ENCODE measurements at places on chromosomes 4 and X.

DNA sequence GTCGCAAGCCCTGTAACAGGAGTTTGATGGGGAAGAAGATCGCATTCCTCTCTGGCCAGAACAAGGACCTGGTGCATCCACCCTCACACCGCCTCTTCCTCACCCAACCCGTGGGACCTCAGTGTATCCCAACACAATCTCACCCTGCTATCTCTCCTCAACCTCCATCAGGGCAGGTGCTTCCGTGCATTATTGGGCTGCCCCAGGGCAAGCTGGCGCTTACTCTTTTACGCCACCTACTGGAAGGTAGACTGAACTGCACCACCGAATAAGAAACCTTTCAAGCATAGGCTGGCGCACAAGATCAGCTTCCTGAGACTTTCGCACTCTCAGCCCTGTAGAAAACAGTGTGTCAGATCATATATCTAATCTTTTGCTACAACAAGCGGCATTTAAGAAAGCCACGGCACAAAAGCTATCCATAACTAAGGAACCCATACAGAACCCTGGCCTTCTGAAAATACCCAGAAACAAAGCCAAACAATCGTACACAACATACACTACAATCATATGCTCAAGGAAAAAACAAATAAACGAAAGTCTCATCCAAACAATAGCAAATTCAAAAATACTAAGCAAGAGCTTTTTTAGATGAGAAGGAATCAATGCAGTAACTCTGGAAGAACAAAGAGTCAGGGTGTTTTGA is 209.3 kb downstream of the UGT8 start:
- DNase-seq: no peak

DNA sequence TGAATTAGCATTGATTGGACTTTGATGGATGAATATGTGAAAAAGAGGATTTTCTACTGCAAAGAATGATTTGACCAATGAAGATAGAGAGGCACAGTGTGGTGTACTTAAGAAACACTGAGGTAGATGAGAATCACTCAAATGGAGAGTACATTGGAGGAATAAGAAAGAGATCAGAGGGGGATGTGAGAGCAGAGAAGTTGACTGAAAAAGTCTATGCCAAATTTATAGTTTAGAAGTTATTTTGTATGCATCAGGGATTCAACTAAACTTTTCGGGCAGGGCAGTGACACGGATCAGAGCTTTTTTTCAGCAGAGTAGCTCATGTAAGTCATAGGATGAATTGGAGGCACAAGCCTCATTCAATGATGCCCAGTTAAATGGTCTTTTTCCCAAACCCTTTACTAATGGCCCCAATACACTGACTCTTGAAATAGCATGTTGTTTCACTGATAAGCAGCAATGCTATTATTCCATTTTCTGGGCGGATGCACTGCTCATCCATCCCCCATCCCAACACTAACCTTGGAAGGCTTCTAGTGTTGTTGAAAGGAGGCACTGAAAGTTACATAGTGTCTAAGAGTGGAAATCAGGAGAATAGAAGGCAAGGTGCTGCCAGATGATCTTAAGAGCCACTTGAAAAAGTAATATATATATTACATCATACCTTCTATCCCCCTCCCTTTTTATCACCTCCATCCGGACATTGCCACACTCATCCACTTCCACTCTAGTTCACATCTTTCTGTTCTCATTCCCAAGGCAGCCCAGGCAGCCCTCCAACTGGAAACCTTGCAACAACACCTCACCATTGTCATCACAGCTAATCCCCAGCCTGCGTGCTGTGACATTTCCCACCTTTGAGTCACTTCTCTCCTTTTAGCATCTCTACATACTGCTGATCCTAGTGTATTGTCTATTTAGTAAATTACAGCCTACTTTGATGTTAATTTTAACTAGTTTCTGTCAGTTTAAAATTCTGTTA is 46.1 kb downstream of the ARHGAP24 start:
- no peak for DNase-seq

GRCh38 chrX:56618323-56618722 is 54.9 kb downstream of the UBQLN2 start:
- DNase-seq: no peak

- no peak for DNase-seq
Observed at GRCh38 chrX:1274786-1275185, 6.2 kb downstream of the CSF2RA start.

DNA sequence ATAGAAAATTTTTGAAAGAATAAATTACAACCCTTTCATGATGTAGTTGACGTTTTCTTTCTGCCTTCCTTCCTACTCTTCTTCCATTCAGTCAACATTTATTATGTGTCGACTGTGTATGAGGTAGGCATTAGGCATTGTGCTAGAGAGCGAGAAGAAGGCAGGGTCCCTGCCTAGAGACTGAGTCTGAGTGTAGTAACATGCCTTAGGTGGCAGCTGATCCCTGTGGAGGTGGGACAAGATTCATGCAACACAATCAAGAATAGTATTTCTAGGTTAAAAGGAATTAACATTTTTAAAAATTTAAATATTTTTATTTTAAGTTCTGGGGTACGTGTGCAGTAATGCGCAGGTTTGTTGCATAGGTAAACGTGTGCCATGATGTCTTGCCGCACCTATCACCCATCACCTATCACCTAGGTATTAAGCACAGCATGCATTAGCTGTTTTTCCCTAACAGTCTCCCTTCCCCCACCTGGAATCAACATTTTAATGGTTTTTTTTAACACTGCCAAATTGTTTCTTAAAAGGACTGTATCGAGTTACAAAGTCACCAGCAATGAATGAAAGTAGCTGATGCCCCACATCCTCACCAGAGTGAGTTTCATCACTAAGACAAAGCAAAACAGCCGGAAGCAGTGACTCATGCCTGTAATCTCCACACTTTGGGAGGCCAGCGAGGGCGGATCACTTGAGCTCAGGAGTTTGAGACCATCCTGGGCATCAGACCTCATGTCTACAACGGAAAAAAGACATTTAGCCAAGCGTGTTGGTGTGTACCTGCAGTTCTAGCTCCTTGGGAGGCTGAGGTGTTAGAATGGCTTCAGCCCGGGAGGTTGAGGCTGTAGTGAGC is 84.0 kb downstream of the WWC2 start:
- peak; percentile 19 for DNase-seq

GRCh38 chr4:17336524-17336961 is 175.3 kb downstream of the QDPR start:
- DNase-seq: peak; percentile 77

GRCh38 chrX:95435198-95435597 is 1249.4 kb upstream of the DIAPH2 start:
- no peak for DNase-seq

- DNase-seq: no peak
Observed at GRCh38 chrX:68931345-68931744, 102.5 kb downstream of the EFNB1 start.

GRCh38 chr4:155582041-155582440 is 84.6 kb upstream of the GUCY1A1 start:
- DNase-seq: no peak

DNA sequence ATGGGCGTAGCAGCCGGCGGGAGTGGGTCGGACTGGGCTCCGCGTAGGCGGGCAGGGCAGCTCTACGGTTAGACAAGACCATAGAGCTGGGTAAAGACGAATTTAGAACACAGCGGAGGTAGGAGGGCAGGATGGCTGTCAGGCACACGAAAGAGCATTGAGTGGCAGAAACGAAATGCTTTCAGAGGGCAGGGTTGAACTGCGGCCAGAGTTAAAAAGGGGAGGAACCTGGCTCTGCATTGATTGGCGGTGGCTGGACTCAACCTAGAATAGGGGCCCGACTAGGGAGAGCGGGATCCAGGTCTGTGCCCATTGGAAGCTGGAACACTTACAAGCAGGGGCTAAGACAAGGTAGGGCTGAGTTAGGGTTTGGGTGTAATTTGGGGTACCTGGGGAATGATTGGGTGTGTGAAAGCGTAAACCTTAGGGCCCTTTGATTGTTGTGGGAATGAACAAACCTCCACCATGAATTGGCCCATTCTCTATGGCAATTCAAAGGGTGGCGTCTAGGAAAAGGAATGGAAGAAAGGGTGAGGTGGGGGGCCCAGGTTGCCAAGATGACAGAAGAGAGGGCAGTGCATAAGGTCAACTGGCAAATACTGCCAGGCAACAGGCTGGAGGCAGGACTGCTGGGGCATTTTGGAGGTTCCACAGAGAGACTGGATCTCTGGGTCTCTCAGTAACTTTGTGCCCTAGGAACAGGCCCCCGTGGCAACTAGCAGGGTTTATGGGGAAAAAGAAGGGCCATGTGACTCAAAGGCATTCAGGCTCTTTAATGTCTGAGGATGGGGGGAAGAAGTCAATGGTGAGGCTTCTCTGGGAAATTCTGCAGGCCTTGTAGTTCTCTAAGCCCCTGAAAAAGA is 911 bp upstream of the ELK1 start:
- DNase-seq: no peak

DNA sequence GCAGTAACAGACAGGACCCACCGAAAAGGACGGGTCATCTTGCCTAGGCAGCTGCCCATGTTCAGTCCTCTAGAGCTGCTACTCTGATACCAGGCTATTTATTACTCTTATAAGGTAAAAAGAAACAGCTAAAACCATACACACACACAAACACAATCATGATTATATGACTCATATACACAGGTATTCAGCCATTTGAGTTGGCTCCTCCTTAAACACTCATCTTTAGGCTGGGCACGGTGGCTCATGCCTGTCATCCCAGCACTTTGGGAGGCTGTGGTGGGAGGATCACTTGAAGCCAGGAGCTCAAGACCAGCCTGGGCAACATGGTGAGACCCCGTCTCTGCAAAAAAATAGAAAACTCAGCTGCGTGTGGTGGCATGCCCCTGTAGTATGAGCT is 76.6 kb downstream of the F11 start:
- DNase-seq: no peak

GRCh38 chr4:7649411-7649740 is 214.6 kb upstream of the PSAPL1 start:
- no peak for DNase-seq

GRCh38 chr4:112031712-112032328 is 113.4 kb upstream of the FAM241A start:
- DNase-seq: no peak

GRCh38 chr4:148162519-148162918 is 279.7 kb downstream of the NR3C2 start:
- no peak for DNase-seq

DNA sequence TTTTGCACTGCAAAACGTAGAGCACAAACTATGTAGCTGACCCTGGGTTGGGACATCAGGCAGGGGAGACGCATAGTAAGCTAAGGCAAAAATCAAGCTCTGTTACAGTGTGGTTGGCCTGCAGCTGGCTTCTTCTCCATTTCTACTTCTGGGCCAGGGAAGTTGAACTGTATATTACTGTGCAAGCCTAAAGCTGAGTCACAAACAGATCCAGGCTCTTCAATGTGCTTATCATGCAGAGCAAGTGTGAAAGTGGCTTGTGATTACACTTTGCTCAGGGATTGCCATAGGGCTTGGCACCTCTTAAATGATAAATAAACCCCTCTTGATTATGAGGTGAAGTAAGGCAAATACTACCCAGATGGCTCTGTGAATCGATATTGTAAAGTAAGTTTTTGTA is 40.5 kb downstream of the CLDN34 start:
- DNase-seq: no peak

DNA sequence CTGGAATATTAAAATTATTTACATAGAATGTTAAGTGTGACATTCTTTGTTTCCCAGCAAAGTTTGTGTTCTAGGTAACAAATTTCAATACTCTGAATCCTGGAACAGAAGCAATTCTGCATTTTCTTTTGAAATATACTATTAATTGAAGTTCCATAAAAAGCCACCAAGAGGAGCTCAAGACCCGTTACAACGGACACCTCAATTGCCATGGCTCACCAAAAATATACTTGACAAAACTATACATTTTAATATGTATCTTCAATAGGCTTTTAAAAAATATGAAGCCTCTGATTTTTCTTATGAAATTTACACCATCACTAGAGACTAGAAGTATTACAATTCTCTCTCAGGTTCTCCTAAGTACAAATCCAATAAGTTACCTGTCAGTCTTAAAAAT is 111.4 kb downstream of the NYX start:
- no peak for DNase-seq

GRCh38 chrX:53969540-53969939 is 74.7 kb downstream of the PHF8 start:
- DNase-seq: no peak

DNA sequence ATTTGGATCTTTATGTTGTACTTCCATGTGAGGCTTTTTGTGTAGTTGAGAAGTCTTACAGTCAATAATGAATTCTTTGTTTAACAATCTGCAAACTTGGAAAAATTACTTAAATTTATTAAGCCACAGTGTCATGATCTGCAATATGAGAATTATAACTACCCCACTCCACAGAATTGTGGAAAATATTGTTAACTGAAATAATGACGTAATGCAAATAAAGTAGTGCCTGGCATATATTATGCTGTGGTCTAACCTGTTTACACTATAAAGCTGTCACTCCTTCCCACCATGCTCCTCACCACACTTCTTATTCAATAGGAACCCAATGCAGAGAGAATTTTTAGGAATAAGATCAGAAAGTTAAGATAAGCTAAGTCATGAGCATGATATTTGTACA is 632.1 kb upstream of the GALNTL6 start:
- no peak for DNase-seq

GRCh38 chr4:128813965-128814364 is 4.5 kb downstream of the JADE1 start:
- DNase-seq: no peak

DNA sequence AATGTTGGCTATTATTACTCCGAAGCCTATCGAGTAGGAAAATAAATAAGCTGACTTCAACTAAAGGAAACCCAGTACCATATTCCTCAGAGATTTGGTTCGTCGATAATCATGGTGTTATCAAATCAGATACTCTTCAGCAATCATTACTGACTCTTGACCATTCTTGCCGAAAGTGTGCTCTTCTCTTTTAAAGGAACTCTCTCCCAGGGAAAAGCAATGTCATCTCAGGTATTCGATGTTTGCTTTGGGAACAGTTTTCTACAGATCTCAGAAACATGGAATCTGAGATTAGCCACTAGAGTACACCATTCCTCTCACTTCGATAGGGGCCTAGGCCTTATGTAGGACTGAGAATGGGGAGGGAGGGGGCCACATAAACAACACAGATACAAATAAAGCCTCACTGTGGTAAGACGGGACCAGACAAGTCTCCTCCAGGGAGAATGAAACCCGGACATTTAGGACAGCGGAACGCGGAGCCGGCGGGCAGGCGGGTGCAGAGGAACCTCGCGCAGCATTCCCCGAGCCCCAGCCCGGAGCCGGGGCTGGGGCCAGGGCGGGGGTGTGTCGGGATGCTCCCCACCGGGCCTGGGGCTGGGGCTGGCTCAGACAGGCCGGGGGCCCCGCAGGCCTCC is 581 bp downstream of the DNAJB14 start:
- no peak for DNase-seq

DNA sequence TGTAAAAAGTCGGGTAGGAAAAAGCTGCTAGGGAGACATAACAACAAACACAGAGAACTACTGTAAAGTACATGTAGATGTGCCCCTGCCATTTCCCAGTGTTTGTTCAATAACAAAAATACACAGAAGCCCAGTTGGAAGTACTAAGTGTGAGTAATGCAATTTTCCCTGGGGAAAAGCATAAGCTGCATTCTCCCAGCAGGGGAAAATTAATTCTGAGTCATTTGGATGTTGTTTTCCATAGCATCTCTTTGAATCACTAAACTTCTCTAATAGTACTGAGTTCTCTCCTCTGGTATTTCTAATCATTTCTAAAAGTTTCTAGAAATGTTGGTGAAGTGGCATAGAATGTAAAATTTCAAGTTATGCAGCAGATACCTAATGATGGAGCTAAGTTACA is 1114.9 kb downstream of the C4orf33 start:
- DNase-seq: no peak

GRCh38 chrX:134642386-134642785 is 15.9 kb downstream of the PLAC1 start:
- DNase-seq: no peak
